DND-41 (cell line): ENCODE measurements at places on chromosomes 16 and 17.

GRCh38 chr17:65163990-65164495, 26.9 kb downstream of the RGS9 start:
- DNase-seq: peak; percentile 44

GRCh38 chr16:3179651-3180050, 8.4 kb upstream of the OR1F1 start:
- no peak for DNase-seq

DNA sequence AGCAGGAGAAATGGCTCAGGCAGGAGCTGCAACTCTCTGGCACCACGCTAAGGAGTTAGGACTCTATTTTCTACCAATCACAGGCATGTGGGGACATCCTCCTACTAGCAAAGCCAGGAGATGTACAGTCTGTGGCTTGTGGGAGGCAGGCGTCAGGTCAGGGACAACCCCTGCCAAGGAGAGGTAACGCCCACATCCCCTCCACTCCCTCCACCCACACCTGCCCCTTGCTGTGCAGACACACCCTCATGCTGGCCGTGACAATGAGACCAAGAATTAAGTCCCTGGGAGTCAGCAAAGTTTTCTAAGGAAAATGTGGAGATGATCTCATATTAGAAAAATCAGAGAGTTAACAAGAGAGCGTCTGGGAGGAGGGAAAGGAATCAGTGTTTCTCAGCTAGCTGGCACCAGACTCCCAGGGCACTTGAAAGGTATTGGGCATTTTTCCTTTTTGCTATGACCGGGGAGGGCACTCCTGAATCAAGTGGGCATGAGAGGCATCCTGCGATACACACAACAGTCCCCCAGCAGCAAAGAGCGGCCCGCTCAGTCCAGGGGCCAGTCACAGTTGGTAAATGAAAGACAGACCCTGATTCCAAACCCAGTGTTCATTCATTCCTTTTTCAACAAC, 87.3 kb upstream of the RPL38 start:
- no peak for DNase-seq

DNA sequence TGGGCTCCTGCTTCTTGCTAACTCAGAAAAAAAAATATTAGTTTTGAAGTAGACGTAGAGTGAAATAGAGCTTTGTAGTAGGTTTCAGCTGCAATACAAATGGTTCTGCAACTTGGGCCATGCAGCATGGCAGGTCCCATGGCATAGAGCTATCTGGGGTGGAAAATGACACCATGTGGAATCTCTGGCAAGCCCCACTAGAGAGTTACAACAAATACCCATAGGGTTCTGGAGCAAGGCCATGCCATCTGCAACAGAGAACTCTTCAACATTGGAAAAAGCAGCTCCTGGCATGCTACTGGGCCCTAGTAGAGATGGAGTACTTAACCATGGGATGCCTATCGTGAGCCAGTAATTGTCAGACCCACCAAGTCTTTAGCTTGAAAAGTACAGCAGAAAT, 25.3 kb upstream of the RBBP6 start:
- no peak for DNase-seq

DNA sequence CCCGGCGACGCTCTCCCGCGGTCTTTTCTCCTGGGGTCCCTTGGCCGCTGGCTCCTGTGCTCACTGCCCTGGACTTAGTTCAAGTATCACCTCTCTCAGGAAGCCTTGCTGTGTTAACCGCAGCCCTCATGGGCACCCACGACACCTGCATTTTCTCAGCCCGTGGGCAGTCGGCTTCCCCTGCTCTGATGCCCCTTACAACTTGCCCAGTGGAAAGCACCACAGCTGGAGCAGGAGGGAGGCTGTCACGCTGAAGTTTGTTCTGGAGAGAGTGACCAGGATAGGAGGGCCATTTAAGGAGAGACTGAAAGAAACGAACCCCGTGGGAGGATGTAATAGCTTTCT, 395 bp downstream of the STXBP4 start:
- DNase-seq: no peak

DNA sequence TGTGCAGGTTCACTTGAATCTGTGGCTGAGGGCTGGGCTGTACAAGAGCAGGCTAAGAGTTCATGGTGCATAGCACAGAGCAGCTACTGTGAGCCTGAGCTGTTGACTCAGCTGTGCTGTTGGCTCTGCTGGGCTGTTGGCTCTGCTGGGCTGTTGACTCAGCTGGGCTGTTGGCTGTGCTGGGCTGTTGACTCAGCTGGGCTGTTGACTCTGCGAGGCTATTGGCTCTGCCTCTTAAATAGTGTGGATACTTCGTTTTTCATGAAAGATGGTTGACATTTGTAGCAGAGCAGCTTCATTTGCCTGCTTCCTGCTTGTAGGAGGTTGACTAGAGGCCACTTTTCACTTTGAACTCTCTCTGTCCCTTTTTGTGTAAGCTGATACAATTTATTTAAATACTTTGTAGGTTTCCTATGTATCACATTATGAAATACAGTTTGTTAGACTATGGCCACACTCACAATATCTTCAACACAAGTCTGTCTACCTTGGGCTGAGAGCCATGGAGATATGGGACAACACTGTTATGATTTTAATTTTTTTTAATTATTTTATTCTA, 40.3 kb upstream of the CCNF start:
- no peak for DNase-seq

- DNase-seq: no peak
Measured at GRCh38 chr17:32627239-32627996, 140.6 kb downstream of the CDK5R1 start.

- no peak for DNase-seq
Measured at GRCh38 chr17:8052256-8053252, 13.7 kb downstream of the ALOX15B start.

- DNase-seq: no peak
Measured at GRCh38 chr16:88705076-88705684, 1.0 kb downstream of the RNF166 start.

- DNase-seq: no peak
Measured at GRCh38 chr17:81927152-81927652, 333 bp downstream of the MAFG start.

DNA sequence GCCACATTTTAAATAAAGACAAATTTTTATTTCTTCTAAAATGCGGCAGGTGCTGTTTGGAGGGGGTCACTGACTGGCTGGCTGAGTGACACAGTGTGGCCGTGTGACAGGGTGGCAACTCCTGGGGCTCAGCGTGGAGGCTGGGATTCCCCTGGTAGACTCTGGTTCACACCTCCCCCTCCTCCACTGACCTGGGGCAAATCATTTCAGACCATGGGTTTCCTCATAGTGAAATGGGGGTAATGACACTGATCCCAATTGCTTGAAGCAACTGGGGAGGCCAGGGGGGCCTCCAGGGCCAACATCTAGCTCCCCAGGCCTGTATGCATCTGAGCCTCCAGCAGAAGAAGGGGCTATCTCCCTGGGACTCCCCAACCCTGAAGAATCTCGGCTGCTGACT, 6.6 kb downstream of the HSD11B2 start:
- no peak for DNase-seq

- no peak for DNase-seq
Measured at GRCh38 chr16:73145166-73145880, 97.4 kb upstream of the ZFHX3 start.

DNA sequence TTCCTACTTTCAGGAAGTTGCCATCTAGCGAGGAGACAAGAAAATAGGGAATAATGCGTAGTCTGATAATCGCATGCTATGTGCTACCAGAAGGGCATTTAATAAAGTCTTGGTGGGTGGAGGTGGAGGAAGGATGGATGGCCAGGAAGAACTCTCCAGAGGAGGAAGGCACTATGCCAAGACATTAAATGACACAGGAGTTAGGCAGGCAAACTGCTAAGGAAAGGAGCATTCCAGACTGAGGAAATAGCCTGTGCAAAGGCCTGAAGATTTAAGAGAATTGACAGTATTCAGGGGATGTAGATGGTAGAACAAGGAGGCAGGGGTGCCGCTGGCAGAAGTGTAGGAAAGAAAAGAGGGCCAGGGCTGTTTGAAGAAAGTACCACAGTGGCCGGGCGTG, 19.3 kb upstream of the ARHGAP44 start:
- no peak for DNase-seq
